ENCODE measurements at places on chromosomes 2 and 18. TPM values are rescaled to one million over a fixed set of nuclear protein-coding genes. Genes with fewer than 3 reads are reported as not detected.

FEV gene
- not detected for total RNA-seq

DRC1 gene
- 0.33 TPM for total RNA-seq

SNTG2 gene
- not detected for total RNA-seq

AP1S3 gene
- total RNA-seq = 2.9 TPM

ALPG gene
- total RNA-seq = not detected

LINC00305 gene
- not detected for total RNA-seq

Data from vein endothelial cell (primary cell).